Heart right ventricle (tissue), 16 donors: ENCODE measurements at places on chromosomes 6 and 20.

DNA sequence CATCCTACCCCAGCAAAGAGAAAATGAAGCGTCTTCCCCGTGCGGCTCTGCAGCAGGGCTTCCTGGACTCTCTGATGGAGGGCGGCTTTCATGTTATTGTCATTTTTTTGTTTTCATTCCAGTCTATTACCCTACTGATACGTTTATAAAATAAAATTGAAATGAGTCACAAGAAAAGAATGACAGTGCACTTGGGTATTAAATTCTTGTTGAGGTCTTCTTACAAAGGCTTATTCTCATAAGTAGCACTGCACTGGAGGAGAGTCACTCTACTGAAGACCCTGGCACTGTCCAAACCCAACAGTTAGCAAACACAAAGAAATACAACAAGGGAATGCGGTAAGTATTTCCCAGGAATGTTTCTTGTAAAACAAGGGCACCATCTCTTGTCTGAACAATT is 379.3 kb downstream of the MAFB start:
- no peak for DNase-seq

- DNase-seq = no peak
Observed at GRCh38 chr6:90997076-90997475, 410.2 kb upstream of the MAP3K7 start.

DNA sequence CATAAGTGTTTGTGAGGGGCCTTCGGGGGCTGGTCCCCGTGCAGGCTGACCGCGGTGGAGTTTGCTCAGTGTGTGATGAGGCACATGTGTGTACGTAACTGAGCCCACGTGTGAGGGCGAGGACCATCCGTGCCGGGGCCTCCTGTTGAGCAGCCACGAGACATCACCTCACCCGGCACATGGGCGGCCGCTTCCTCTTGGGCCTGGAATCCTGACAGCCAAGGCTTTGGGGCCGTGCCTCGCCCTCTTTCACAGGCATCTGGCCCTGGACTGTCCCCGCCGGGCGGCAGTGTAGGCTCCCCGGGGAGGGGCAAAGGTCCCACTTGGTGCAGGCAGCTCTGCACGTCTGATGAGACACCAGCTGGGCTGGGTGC is 202.3 kb downstream of the DLL1 start:
- no peak for DNase-seq

- no peak for DNase-seq
Observed at GRCh38 chr6:142118925-142119324, 13.8 kb upstream of the GJE1 start.

DNA sequence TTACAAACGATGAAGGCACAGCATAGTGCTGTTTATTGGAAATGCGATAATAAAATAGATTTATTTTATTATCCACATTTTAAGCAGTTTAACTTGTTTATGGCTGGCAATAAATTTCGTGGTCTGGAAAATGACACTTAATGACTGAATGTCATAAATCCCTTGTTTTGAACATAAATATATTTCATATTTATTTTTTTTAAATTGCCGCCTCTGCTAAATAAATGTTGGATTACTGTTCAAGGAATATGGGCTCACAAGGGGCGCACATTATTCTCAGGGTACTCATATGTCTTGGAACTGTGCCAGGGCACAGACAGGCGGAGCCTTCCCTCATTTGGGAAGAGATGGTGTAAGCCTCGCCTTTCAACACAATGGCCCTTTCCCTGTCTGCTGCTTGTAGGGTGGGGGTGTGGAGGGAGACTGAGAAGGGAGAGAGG is 134.3 kb downstream of the PXDC1 start:
- DNase-seq = no peak

DNA sequence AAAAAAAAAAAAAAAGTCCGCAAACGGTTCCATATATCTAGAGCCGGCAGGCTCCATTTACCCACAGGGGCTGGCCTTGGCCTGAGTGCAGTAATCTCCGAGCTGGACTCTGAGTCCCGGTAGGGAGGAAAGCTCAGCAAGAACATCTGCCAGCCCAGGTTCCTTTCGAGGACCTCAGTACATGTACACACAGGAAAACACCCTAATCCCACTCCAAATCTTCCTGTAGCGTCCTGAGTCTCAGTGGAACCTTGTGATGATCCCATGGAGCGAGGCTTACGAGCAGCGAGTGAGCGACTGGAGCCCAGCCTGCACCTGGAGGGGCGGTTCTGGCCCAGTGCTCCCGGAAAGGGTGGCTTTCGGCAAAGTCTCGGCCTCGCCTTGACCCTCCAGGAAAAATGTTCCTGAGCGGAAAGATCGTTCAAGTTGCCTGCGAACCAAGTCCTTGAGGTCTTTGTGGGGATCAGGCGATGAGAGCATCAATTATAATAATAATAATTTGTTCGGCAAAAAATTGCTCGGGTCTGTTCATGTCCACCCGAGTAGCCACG is 32.1 kb downstream of the PRSS16 start:
- DNase-seq = no peak

DNA sequence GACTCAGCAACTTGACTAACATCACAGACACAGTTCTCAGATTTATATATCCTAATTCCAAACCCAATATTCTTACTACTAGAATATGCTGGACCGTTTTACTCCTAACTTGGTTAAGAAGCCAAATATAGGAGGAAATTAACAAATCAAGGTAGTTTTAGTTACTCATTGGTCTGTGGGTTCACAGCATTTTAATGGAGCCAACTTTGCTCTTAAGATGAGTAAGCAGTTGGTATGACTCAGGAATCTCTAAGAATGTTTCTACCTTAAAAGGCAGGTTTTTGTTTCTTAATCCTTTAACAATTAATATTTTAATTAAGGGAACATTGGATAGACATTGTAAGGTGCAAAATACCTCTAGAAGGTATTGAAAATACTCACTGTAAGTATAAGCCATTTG is 31.6 kb downstream of the OPRM1 start:
- no peak for DNase-seq

DNA sequence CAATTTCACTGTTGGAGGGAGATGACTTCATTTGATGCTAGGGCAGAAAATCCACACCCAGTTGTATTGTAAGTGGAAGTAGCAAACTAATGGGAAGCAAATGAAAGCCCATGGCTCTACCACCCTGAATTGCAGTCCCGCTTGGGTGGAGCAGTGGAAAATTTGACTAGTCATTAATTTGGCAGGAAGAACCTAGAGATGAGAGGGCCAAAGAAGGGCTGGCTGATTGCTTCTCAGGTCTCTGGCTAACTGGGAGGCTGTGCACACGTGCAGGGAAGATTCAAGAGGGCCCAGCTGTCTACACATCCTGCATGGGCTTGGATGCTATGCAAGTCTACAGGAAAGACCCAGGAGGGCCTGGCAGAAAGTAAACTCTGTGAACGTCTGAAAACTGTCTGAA is 466.2 kb downstream of the TFAP2A start:
- DNase-seq = no peak

DNA sequence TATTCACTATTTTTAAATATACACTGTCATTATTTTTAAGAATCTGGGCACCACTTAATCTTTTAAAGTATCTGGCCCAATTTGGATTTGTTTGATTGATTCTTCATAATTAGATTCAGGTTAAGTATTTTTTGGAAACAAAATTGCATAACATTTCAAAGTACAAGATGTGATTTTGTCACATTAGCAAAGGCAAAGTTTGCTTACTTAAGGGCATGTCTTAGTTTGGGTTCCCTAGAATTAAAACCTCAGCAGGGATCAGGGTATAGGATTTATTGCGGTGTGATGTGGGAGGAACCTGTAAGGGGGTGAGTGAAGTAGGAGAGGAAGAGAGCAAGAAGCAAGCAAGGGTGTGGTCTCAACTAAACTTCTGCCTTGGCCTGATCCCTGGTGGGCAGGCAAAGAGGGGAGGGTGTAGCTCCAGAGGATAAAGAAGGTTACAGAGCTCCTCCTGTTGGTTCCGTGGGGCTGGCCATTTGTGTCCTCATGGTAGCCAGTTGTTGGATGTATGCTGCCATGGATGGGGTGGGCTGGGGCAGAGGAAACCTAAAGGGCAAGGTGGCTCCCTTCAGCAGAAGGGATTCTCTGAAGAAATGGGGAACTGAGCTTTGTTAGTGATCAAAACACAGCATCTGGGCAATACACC is 668.7 kb upstream of the SLC35B3 start:
- no peak for DNase-seq

DNA sequence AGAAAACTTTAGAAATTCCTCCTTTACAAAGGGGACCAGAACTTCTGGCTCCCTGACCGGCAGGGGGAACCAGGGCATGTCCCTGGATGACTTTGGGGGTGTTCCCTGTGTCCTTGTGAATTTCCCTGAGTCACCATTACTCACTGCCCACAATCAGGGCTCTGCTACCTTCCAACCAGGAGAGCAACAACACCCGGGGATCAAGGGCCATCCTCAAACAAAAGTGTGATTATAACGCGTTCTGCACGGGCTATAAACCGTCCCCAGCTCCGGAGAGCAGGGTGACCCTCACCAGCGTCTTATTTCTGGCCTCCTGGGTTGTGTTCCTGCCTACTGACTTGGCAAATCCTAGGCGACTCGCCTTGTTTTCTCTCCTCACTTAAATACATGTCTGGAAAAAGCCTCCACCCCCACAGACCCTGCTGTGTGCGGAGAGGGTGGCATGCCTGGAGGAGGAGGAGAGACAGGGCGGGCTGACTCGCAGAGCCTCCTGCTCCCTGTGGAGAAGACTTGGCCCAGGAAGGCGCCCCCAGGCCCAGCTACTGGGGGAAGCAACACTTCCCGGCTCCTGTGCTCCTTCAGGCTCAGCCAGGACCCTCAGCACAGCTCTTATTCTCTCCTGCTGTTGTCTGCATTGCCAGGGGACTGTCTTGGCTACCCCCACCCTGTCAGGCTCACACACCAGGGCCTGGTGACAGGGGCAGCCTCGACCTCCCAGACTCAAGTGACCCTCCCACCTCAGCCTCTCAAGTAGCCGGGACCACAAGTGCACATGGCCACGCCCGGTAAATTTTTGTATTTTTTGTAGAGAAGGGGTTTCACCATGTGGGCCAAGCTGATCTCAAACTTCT is 54.1 kb downstream of the FGD2 start:
- DNase-seq = peak; percentile 52

- DNase-seq = no peak
Observed at GRCh38 chr6:71642120-71642519, 244.2 kb upstream of the RIMS1 start.

GRCh38 chr6:91266156-91266555 is 679.3 kb upstream of the MAP3K7 start:
- no peak for DNase-seq

DNA sequence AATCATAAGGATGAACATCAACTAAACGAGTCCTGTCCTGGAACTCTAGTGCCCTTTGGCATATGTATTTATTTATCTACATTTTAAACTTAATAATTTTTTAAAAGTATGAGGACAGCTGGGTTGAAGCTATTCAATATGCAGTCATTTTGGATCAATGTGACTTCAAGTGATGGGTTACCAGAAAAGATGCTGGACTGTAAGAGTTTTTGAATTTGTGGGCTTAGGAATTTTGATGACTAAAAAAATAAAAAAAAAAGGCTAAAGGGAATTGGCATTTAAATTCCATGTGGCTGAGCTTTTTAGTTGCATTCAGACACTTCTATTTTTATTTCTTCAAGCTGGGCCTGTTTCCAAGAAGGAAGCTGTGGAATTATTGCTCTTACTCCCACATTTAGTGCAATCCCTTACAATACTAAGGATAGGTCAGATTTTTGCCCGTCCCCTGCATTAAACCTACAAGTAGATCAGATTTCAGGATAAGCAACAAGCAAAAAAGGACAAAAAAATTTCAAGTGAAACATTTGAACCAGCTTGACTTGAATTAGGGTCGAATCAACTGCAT is 704.2 kb upstream of the CITED2 start:
- peak; percentile 51 for DNase-seq

GRCh38 chr6:26521600-26522391 is 16.4 kb upstream of the HMGN4 start:
- DNase-seq = peak; percentile 81

GRCh38 chr6:20532881-20533280 is 1.4 kb upstream of the CDKAL1 start:
- DNase-seq = no peak

DNA sequence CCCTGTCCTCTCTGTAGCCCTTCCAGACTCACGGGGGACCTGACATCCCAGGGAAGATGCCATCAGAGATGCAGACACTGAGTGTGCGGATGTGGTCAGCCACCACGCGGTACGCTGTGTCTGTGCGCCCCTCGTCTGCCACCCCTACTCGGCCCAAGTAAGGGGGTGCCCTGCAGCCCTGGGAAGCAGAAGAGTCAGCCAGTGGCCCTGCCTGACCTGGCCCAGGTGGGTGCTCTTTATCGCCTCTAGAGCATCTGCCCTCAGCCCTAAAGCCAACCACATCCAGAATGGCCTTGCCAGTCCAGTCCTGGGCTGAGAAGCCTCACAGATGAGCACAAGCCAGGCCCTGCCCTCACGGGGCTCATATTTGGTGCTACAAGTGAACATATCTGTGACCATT is 5.9 kb downstream of the AARS2 start:
- DNase-seq = no peak

DNA sequence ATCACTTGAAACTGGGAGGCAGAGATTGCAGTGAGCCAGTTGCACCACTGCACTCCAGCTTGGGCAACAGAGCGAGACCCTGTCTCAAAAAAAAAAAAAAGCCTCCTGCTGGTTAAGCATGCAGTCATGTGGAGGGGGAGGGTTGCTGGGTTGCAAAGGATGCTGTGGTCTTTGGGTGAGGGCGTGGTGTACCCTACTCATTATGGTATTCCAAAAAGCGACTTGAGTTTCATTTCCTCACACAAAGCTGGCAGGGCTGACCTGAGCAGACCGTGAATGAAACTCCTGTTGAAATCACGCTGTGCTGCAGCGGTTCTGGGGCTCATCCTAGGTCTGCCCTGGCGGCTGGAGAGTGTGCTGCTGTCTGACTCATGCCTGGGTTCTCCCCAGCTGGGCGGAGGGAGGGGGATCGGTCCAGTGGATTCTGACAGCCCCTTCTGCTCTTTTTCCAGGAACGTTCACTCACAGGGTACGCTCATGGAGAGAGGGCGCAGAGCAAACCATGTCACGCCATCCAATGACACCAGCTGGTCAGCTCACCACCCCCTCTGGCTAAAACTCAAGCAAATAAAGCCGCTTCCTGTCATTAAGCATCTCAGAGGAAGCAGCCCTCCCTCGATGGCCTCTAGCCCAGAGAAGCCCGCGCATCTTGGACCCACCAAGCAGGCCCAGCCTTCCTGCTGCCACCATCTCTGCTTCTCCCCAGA is 166.2 kb downstream of the SCML4 start:
- DNase-seq = peak; percentile 46

GRCh38 chr6:143485967-143486366 is 25.6 kb downstream of the FUCA2 start:
- no peak for DNase-seq

GRCh38 chr6:159095616-159096015 is 50.8 kb upstream of the TAGAP start:
- no peak for DNase-seq

DNA sequence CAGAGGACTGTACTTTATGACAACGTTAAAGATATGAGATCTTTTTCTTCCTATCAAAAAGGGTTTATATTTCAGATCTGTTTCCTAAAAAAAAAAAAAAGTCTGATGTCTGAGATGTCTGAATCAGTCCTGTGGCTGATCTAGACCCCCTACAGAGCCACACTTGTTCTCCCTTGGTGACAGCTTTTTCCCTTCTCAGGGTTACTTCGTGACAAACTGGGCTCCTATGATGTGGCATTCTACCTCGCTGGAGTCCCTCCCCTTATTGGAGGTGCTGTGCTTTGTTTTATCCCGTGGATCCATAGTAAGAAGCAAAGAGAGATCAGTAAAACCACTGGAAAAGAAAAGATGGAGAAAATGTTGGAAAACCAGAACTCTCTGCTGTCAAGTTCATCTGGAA is 134.5 kb downstream of the SLC16A10 start:
- DNase-seq = no peak

- DNase-seq = no peak
Observed at GRCh38 chr20:31717478-31718201, 5.0 kb downstream of the BCL2L1 start.
